ENCODE measurements at places on chromosomes 7 and 10. TPM values are rescaled to one million over a fixed set of nuclear protein-coding genes. Genes with fewer than 3 reads are reported as not detected.

Gene LRRC17
- total RNA-seq = 1.8 TPM

Gene RNF133
- 0.16 TPM for total RNA-seq

Gene ZNF12
- total RNA-seq = 24.9 TPM

Gene OR2A5
- not detected for total RNA-seq

Gene MASTL
- 5.8 TPM for total RNA-seq

Gene COL13A1
- 15.1 TPM for total RNA-seq

Gene KCNK18
- not detected for total RNA-seq

Gene TWIST1
- total RNA-seq = 0.71 TPM

Gene OR13A1
- 0.15 TPM for total RNA-seq

Gene PHYHIPL
- total RNA-seq = not detected

Gene UCN3
- total RNA-seq = not detected

Gene RAB19
- total RNA-seq = not detected

Gene IDI2
- not detected for total RNA-seq

Gene PIP
- not detected for total RNA-seq

Gene HDAC9
- 5.0 TPM for total RNA-seq

Gene MPP7
- 1.8 TPM for total RNA-seq

Gene TMEM236
- 0.13 TPM for total RNA-seq

Gene SMC3
- total RNA-seq = 45.5 TPM

Gene KLF14
- total RNA-seq = not detected

Gene TMEM229A
- 0.64 TPM for total RNA-seq

Gene LIPK
- not detected for total RNA-seq

Gene KIF20B
- 3.0 TPM for total RNA-seq

Gene CALHM3
- total RNA-seq = not detected

Gene ANKRD7
- total RNA-seq = 1.8 TPM

Gene CHRM2
- 5.4 TPM for total RNA-seq

Gene AGMO
- total RNA-seq = not detected

Gene HOXA9
- total RNA-seq = 2.2 TPM

Gene PRF1
- 0.20 TPM for total RNA-seq

Gene TRIM73
- 3.8 TPM for total RNA-seq

Gene PRPS1L1
- total RNA-seq = not detected

Gene ADRA2A
- 1.5 TPM for total RNA-seq

Gene SEMA3D
- 2.1 TPM for total RNA-seq

Gene HMX2
- not detected for total RNA-seq

Measured in motor neuron (in vitro differentiated cells).